ENCODE measurements at places on chromosomes 1 and 21.

GRCh38 chr1:177368255-177368654, 197.5 kb downstream of the BRINP2 start:
- DNase-seq, result no peak

- no peak for DNase-seq
Observed at GRCh38 chr1:168420177-168420576, 123.6 kb downstream of the XCL2 start.

- no peak for DNase-seq
Observed at GRCh38 chr1:87197156-87197555, 131.5 kb upstream of the LMO4 start.

GRCh38 chr1:218803351-218803997, 370.2 kb upstream of the LYPLAL1 start:
- DNase-seq, result no peak

DNA sequence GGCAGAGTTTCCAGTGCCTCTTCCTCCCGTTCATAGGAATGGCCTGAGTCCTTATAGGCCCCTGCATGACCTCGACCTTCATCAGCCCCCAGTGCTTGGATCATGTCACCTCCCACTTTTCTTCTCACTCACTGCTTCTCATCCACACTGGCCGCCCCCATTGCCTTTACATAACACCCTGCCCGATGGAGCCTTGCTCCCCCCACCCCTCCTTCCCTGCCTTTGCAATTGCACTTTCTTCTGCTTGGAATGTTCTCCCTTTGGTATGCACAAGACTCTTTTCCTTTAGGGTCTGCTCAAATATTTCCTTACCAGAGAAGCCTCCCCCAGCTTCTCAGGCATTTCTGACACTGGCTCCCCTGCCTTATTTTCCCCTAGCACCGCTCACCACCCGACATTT, 125.2 kb upstream of the KCNJ6 start:
- no peak for DNase-seq

DNA sequence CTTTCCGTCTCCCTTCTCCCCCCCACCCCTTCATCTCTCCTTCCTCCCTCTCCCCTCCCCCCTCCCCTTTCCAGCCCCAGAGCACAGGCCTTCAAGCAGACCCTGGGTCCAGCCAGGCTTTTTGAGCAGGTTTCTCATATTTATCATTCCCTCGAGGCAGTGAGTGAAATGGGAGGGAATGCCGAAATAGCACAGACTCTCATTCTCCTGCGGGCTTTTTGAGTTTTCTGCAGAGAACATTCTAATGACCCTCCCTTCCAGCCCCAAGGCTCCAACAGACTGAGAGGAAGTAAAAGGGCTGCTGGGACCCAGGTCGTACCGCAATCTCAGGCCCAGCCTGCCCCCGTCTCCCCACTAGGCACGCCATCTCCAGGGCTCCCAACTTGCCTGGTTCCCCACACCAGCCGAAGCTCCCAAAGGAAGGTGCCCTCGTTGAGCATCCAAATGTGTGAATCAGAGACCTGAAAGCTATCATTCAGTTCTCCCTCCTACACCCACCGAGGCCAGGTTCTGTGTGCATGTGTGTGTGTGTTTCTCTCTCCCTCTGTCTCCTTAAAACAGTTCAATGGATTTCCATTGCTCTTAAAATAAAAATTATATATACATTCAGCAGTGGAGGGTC, 22.3 kb downstream of the ACTA1 start:
- DNase-seq, result no peak

DNA sequence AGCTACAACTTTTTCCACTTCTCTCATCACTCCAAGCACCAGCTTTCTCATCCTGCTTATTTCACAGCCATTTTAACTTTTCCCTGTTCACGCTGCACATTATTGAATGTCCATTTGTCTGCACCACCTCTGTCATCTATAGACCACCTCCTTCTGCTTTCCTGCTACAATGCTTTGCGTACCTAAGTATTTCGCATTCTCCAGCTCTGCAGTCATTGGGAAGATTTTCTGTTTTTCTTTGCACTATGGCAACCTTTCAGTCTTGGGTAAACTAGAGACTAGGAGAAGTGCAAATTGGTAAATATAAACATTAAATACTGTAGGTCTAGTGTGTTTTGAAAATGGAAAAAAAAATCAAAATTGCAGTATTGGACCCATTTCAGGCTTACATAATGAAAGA, 835 bp downstream of the CCDC30 start:
- no peak for DNase-seq

DNA sequence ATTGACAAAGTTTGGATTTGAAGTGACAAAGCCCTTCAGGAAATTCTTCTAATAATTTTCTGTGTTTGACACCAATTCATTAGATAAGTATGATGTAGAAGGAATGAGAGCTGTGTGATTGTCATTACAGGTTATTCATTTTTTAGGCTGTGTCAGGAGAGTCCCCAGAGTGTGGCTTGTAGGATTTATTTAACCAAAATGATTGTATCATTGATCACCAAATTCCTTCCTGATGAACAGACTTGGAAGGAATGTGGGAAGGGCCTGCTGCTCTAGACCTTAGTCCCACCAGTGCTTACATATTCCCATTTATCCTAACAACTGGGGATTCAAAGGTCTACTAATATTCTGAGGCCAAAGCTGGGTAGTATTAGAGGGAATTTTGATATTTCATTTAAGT, 383.3 kb upstream of the KAZN start:
- no peak for DNase-seq

DNA sequence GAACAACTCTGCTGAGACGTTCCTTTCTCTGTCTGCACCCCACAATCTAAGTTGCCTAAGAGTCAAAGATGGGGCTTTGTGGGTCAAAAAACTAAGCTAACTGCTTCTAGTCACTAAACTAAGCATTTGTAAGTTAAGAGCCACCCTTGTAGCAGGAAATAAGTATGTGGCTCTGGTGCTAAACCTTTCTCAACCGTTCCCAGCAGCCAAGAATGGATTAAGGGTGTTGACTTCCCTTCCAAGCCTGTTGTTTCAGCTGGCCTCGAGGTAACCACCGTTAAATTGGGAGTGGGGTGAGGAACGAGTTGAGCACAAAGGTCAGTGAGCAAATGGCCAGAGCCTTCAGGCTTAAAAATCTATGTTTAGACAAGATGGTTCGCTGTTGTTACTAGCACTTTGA, 169.1 kb downstream of the TRIM33 start:
- DNase-seq, result no peak

GRCh38 chr1:94339206-94339927, 78.8 kb upstream of the ABCD3 start:
- no peak for DNase-seq

GRCh38 chr1:58041621-58042020, 504.9 kb downstream of the OMA1 start:
- DNase-seq, result no peak

DNA sequence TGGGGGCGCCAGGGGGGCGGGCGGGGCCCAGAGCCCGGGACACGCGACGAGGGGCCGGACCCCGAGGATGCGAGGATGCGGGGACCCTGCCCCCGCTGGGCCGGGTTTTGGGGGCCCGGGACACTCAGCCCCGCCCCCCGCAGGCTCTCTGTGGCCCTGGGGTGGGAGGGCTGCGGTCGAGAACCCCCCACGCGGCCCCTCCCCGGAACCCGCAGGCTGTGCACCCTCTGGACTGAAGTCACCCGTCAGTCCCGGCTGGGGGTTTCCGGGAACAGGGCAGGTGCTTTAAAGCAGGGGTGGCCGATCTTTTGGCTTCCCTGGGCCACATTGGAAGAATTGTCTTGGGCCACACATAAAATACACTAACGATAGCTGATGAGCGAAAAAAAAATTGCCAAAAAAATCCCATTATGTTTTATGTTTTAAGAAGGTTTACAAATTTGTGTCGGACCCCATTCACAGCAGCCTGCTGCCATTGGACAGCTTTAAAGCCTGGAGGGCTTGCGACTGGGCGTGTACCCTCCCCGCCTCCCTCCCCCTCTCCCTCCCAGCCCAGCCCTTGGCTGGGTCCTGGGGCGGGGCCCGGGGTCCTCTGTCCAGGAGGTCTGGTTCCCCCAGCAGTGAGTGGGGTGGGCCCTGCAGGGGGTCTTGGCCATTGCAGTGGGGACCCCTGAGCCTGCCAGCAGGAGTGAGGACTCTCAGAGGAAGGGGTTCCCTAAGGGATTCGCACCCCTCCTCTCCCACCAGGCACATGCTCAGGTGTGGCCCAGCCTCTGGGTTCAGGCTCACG, 21.6 kb upstream of the C1orf159 start:
- DNase-seq, result peak; percentile 43

- DNase-seq, result no peak
Observed at GRCh38 chr1:107105914-107106313, 34.9 kb upstream of the NTNG1 start.

DNA sequence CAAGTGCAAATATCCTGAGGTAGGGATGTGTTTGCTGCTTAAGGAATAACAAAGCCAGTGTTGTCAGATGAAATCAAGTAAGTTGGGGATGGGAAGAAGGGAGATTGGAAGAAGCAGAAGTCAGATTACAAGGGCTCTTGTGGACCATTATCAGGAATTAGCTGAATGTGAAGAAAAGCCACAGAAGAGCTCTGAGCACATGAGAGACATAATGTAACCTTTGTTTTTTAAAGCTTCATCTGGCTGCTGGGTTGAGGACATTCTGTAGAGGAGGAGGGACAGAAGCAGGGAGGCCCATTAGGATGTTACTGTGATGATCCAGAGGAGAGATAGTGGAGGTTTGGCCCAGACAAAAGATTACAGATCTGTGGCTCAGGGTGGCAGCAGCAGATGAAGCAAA, 111.7 kb downstream of the DUSP10 start:
- no peak for DNase-seq

DNA sequence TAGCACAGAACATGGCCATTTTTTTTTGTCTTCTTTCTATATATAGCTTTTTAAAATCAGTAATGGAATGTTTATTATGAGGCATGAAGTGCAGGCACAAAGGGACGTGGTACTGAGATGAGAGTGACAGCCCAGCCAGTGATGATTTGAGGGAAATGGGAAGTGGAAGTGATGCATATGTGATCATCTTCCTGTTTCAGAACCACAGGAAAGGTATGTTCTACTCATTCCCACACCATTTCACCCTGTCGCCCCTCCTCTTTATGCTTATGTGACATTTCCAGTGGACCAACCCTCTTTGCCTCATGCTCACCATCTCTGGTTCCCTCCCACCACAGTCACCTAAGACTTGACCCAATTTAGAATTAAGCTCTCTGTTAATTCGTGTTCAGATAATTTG, 24.3 kb downstream of the PTGS2 start:
- DNase-seq, result no peak

DNA sequence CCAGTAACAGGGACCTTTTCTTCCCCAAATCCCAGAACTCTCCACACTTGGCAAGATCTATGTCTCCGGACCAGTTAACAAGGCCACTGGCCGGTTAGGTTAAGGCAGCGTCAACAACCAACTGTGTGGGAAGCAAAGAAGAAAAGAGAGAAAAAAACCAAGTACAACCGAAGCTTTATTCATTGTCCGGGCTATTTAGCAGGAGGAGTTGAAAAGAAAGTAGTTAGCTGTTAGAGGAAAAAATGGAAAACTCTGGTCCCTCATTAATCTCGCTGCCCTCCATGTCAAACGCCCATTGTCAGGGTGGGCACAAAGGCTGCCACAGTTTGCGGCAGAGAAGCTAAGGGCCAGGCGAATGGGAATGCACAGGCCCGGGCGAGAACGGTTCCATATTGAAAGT, 49.3 kb upstream of the GRIK3 start:
- no peak for DNase-seq

DNA sequence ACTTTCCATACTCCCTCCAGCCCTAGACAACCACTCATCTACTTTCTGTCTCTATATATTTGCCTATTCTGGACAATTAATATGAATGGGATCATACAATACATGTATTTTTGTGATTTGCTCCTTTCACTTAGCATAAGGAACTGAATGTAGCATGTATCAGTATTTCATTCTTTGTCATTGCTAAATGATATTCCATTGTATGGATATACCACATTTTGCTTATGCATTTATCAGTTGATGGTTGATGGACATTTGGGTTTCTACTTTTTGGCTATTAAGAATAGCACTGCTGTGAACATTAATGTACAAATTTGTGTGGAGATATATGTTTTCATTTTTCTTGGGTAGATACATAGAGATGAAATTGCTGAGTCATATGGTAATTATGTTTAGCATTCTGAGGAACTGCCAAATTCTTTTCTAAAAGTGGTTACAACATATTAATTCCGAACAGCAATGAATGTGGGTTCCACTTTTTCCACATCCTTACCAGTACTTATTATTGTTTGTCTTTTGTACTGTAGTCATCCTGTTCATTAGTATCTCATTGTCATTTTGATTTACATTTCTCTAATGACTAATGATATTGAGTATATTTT, 121.0 kb downstream of the LRRC40 start:
- no peak for DNase-seq

DNA sequence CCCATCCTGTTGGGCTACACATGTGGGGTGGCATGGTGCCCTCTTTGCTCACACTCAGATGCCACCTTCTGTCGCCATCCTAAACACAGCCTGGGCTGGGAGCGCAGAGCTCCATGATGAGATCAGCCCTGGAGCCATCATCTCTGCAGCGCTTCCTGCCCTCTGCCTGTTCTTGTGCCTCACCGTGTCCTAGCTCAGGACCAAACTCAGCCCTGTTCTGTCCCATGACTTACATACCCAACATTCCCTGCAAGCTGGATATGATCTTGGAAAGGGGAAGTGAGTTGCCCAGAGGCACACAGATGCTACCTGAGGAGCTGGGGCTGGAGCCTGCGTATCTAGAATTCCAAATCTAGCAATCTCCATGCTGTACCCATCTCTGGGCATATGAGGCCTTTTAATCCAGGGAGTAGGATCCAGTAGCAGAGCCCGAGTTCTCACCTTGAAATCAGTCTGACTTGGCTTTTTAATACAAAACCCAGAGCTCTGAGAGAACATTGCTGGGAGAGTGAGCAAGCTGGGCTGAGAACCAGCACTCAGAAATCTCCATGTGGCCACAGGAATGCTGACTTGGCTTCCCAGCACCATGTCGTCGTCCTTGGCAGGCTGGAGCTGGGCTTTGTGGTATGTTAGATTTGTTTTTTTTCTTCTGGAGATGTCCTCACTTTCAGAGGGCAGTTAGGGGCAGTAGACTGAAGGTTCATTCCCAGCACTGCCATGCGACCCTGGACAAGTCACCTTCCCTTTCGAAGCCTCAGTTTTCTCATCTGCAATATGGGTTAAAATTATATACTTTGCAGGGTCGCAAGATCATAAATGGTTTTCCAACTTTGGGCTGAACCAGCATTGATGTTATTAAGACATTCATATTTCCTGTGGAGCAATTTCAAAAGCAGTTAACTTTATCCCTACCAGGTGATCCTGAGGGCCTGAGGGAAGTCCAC, 2.6 kb downstream of the ALPL start:
- DNase-seq, result no peak

GRCh38 chr1:8396786-8397406, 79.0 kb downstream of the SLC45A1 start:
- peak; percentile 18 for DNase-seq

- no peak for DNase-seq
Observed at GRCh38 chr1:46755121-46755520, 36.2 kb upstream of the EFCAB14 start.

DNA sequence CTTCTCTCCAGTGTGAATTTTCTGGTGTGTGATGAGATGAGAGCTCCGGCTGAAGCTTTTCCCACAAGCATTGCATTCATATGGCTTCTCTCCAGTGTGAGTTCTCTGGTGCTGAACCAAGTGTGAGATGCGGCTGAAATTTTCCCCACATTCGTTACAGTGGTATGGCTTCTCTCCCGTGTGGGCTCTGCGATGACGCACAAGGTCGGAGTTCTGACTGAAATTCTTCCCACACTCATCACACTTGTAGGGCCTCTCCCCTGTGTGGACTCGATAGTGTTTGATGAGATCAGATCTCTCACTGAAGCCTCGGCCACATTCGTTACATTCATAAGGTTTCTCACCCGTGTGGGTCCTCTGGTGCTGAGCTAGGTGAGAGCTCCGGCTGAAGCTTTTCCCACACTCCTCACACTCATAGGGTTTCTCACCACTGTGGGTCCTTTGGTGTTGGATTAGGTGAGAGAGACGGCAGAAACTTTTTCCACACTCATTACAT, 7.4 kb downstream of the ZNF436 start:
- no peak for DNase-seq
